ENCODE measurements at places on chromosomes 2 and 18.

DNA sequence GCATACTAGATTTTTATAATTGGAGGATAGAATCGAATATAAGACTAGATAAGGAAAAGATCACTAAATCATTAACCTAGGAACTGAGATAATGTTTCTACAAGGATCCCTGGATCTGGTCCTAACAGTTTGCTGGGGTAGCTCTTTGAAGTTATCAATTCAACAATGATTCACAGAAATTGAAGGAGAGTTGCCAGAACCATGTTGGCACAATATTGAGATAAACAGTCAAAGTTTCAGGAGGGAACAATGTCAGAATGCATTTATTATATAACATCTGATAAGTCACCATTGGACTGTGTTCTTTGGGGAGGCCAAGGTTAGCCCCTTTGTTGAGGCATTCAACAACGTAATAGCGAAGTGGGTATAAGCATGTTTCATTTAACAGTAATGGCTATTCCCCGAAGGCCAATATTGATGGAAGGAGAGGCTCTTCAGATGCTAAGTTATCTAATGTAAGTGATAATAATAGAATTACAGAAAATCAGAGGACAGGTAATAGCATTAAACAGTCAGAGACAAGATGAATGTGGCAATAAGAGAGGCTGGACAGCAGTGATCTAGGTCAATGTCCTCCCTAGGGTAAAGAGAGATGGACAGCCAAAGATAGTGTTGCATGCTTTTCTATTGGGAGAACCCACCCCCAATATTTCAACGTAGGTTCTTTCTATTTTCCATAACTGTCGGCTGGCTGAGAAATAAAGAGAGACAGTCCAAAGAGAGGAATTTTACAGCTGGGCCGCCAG lies 604.8 kb upstream of the GYPC start:
- DNase-seq = no peak

DNA sequence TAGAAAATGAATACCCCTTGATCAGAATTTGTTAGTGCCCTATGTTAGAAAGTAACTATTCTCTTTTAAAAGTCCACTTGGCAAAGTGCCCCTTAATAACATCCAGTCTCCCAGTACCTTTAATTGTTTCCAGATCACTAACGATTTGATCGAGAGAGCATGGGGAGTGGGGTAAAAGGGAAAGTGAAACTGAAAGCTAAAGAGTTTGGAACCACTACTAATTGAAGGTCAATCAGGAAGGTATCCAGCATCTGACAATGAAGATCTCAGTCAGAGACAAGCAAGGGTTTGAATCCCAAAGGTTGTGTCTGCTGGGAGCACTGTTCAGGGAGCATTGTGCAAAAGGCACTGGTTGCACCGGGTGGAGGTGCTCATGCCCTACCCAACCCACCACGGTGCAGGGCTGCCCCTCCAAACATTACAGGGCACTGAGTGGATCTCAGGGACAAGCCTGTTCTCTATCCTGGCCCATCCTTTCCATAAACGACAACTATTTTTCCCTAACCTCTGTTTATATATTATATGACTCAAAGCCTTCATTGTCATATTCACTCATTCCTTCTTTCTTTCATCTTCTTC lies 14.6 kb upstream of the RIT2 start:
- DNase-seq = no peak

- no peak for DNase-seq
Measured at GRCh38 chr2:170324640-170325046, 146.7 kb downstream of the MYO3B start.

GRCh38 chr18:10863026-10863425 lies 286.3 kb downstream of the PIEZO2 start:
- no peak for DNase-seq

GRCh38 chr2:174335988-174336500 lies 1.3 kb downstream of the SP9 start:
- no peak for DNase-seq
